ENCODE measurements at places on chromosomes 6 and 20. TPM values are rescaled to one million over a fixed set of nuclear protein-coding genes. Genes with fewer than 3 reads are reported as not detected.
A peak's percentile ranks its signal among the peaks of the same experiment; 100 is the strongest.

DNA sequence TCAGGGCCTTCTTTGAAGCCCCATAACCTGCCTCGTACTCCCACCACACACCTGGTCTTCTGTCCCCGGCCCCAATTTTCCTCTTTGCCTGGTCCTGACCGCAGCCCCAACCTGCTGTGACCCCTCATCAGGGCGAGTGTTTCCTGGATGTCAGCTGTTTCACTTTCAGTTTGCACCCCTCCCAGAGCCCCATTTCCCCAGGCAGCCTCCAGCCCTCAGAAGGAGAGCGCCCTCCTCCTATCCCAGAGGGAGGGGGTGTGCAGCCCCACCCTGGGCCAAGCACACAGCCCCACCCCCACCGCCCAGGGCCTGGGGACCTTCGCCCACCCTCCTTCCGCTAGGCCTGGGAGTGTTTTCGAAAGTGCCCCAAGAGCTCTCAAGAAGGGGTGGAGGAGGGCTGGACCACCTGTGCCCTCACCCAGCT is 1.5 kb downstream of the BAK1 start:
- no peak for DNase-seq

The SDCBP2 gene
- total RNA-seq = 18.3 TPM

DNA sequence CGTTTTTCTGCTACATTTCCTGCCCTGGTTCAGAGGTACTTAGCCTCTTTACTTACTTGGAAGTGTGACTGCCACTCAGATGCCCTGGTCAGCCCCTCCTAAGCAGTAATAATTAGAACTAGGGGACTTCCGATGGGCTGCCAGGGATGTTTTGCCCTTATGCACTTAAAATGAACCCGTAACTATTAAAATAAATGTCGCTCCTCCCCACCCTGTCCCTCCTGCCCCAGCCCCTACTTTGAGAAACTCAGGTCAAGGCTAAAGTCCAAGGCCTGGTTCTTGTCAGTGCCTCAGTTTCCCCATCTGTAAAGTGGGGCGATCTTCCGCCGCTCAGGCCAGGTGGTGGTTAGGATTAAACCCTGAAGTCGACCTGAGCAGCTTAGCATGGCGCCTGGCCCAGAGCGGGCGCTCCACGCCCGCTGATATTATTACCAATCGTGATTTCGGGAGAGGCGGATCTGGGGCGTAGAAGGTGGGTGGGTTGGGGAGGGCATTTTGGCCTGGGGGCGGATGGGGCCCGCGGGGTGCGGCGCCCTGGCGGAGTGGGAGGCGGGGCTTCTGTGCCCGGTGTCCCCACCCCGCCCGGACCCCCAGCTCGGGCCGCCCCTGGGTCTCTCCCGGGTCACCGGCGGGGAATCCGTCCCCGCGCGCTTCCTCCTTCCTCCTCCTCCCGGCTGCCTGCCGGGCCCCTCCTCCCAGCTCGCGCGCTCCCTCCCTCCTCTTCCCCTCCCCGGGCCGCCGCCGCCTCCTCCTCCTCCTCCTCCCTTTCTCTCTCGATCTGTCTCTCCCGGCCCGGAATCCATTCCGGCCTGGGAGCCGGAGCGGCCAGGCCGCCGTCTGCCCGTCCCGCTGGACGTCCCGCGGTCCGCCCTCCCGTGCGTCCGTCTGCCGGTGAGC is at the start of gene SRC:
TSS of gene SRC (plus strand) at position 802 of the 897 bp plus-strand sequence. CDS start 38,014 bp downstream, outside the sequence.
- peak; percentile 83 for DNase-seq

DNA sequence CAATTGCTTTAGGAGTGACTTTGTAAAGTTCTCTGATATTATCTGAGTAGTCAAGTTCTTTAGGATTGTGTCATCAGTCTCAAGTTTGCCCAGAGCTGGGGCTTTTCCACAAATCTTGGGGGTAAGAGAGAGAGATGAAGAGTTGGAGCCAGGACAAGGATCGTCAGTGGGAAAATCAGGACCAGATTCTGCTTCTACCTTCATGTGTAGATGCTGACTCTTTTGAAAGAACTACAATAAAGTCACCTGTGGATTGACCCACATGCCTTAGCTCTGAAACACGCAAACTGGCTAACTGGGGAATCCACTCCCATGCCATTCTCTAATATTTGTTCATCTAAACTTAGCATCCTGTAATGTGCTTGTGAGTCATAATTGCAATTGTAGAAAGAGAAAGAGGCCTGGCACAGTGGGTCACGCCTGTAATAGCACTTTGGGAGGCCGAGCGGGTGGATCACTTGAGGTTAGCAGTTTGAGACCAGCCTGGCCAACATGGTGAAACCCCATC is 15.6 kb upstream of the BICRAL start:
- DNase-seq = no peak

GRCh38 chr20:45997187-45997586 is 11.5 kb upstream of the MMP9 start:
- DNase-seq = peak; percentile 3

DNA sequence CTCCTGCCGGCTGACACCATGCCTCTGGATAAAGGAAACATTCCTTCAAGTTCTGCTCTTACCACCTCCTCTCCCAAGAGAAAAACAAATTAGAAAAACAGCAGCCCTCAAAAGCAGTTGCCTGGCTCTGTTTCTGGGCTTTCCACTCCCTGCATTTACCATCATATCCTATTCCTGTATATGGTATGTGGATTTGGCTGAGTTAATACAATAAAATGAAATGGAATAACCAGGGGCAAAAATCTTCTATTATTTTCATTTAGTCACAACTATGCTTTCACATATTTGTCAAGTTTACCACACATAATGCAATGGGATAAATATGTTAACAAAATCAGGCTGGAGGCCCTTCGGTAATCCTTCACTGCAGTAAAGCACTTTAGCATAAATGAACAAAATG is 34.3 kb downstream of the COL12A1 start:
- no peak for DNase-seq

GRCh38 chr20:60960500-60960899 is 291.6 kb upstream of the CDH4 start:
- no peak for DNase-seq

- DNase-seq = no peak
These were observed 13.1 kb downstream of the ACSS1 start for GRCh38 chr20:25044660-25045342.

The IL17F gene
- total RNA-seq = not detected

DNA sequence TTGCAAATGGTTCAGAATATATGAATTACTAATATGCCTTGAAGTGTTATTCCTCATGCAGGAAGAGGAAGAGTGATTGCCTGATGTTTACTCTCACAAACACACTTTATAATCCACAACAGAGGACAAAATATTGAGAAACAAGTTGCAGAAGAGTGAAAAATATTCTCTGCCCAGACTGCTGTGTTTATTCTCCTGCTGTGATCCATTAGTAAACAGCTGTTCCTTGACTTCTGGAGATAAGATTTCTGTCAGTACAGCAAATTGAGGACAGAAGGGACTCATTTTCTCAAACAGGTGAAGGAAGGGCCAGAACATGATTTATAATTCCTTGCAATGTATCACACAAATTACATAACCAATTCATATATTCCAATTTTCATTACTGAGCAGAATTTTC is 148.0 kb downstream of the EPM2A start:
- DNase-seq = no peak

The MARCKS gene
- 61.9 TPM for total RNA-seq

The UTRN gene
- total RNA-seq = 210 TPM

- DNase-seq = peak; percentile 2
These were observed 6.5 kb downstream of the TGM6 start for GRCh38 chr20:2387180-2387577.

DNA sequence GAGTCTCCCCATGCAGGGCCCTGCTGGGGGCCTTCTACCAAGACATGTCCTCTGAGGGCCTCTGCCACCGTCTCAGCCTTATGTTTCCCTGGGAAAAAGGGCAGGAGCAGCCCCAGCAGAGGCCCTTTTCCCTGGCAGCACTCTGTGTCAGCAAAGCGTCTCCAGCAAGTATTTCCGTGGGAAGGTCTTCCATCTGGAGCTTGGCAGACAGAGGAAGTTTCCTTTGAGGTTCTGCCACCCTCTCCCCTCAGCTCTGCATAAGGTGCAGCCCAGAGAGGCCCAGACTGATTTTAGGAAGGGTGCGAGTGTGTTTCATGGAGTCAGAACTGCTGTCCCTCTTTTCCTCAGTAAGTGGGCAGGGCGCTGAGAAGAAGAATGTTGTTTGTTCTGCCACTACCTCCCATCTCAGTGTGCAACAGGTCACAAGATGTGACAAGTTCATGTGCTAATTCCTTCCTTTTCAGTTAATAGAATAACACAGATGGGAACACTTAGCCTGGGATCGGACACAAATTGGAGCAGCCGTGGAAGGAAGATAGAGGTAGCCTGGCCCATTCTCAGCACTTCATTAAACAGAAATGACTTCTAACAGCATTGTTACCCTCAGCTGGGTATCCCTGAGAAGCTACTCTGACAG is 784.4 kb downstream of the MAFB start:
- DNase-seq = no peak

GRCh38 chr6:92479831-92480230 is 939.5 kb downstream of the EPHA7 start:
- DNase-seq = no peak

- no peak for DNase-seq
These were observed 102.7 kb upstream of the INSM1 start for GRCh38 chr20:20265210-20265609.

DNA sequence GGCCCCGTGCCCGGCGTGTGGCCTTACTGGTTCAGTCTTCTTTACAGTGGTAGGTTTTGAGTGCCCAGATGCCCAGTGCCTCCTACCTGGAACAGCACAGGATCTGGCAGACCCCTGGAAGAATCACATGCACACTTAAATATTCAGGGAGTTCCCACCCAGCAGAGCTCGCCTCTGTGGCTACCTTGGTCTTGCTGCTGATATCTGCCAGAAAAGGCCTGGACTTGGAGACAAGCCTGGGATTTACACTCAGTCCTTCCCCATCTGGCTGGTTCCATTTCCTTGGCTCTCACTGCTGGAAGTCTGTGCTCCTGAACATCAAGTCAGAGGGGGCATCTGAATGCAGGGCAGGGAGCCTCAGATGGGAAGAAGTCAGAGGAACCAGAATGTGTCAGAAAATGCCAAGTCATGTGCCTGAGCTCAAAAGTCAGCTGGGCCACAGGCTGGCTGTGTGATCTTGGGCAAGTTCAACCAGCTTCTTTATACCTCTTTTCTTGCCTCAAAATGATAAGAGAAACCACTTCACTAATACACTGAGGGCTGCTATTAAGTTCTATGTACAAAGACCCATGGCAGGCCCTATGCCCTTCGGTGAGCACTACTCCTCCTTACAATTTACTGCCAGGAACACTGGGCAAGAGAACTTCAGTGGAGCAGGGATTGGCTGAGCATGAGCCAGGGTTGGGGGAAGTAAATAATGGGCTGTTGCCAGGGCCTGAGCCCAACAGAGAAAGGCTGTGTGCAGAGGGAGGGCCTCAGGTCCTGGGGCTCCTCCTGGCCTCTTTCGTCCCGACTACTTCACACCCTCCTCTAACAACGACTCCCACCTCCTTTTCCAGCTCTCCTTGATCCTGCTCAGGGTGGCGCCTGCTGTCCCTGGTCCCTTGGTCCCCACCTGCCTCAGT is 158.1 kb upstream of the PROKR2 start:
- no peak for DNase-seq

The MACROD2 gene
- total RNA-seq = 10.0 TPM

GRCh38 chr20:10648651-10649050 is 25.1 kb downstream of the JAG1 start:
- DNase-seq = no peak

GRCh38 chr20:1214838-1215261 is 11.0 kb upstream of the RAD21L1 start:
- DNase-seq = no peak

DNA sequence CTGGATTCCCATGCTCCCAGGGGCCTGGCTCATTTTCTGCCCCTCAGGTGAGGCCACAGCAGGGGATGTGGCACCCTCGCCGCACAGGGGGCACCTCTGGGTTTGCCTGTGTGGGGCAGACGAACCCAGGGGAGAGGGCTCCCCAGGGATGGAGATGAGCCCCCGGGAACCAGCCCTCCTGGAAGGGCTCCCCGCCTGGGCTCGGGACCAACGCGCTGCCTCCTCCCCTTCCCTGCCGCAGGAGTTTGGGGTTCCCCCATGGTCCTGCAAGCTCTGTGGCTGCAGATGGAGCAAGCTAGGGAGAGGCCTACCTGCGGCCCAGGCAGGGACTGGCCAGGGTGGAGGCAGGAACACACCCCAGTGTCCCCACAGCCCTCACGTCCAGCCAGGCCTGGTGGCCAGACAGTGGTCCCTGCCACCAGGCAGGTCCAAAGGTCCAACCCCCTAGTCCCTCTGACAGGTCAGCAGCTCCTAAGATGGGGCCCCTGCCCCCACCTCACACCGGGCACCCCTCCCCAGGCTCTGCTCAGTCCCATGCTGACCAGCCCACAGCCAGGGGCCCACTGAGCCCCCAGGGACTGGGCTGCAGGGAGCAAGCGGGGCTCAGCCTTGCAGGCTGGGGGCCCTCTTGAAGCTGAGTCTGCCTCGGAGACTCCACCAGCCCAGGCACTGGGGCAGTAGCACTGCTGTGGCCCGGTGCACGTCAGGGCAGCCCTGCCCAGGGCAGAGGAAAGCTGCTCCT is 13.7 kb downstream of the LAMA5 start:
- DNase-seq = no peak

DNA sequence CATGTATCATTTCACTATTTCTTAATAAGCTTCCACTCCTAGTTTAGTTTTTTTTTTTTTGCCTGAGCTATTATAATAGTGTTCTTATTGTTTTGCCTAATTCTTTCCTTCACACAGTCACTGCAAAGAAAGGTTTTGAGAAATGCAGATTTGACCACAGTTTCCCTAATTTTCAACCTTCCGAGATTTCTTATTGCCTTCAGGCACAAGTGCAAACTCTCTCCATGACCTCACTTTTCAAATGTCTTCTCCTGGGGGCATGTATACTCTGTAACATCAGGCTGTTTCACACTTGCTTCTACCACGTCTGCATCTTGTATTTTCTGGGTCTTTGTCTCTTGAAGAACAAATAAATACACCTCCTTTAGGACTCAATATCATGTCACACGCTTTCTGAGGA is 339.0 kb upstream of the CITED2 start:
- no peak for DNase-seq

The RAD21L1 gene
- not detected for total RNA-seq

The FBXO30 gene
- total RNA-seq = 8.2 TPM

All from kidney (tissue), 22 donors.